ENCODE measurements at places on chromosomes 6 and 20.

DNA sequence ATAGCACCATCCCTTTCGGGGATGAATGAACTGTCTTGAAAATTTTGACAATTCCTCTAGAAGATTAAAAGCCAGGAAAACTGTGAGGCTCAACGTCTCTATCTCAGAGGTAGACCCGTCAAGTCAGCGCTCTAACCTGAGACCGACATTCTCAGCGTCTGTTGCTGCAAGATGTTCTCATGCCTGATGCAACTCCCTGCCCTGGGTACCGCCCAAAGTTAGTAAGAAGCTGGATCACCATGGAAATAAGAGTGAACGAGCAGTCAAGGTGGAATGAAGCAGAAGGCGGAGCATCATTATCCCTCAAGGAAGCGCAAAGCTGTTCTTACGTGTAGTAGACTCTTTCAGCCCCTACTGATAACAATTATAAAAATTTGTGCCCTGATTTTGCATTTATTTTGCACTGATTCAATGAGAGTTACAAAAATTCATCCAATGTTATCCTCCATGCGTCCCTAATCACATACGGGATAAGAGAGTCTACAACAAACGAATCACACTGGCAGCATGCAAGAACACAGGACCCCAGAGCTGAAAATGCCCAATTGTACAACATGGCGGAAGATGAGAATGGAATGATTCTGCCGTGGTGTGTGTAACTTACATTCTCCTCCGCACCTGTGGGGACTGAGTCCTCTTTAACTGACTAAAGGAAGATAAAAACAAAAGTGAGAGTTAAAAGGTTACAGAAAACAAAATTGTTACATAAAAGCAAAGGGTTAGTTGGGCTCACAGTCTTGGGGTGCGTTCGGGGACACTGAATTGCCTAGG lies 95.4 kb downstream of the BCAS1 start:
- no peak for DNase-seq

- no peak for DNase-seq
These were observed 68.5 kb downstream of the FOXC1 start for GRCh38 chr6:1678201-1678600.

DNA sequence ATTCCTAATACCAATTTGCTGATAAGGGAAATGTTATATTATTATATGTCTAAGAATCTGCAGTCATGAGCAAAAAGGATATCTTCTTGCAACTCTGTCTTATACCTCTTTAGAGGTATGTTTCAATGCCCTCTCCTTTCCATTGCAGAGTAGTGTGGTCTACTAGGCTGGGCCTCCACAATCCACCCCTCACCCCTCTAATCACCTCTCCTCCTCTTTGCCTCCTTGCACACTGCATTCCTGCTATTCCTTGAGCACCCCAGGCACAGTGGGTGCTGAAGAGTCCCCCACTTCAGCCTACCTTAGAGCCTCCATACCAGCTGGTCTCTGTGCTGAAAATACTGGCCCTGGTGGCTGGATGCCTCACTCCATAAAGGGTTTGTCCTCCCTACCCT lies 26.9 kb downstream of the ARMC2 start:
- DNase-seq = no peak

DNA sequence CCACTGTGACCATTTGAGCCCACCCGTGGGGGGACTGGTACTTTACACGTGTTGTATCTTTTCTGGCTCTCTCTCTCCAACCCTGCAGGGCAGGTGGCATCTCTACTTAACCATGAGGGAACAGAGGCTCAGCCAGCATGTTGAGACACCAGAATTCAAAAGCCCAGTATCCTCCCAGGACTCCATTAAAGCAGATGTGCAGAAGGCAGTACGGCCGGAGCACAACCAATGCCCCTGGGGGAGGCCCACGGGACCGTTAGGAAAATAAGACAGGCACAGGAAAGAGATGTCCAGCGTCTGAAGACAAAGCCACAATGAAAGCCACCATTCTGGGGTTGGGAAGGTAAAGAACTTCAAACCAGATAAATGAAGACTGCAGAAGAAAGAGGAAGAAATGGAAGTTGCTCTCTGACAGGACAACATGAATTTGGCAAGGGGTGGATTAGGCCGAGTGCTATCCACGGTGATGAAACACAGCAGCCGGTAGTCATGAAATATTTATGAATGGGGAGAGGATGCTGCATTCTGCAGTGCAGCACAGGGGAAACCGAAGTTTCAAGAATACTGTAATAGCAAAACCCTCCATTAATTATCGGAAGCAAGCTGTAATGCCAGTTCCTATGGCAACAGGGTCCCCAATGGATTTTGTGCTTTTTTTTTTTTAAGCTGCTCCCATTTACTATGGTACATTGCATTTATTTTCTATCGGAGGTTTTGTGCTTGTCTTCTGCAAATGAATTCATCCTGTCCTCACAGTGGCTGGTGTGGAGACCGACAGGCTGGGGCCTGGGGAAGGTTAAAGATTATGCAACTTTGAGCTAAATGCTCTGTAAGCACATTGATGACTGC lies 179.4 kb downstream of the NRN1 start:
- DNase-seq = no peak

- no peak for DNase-seq
These were observed at the start of gene ADGRF4 for GRCh38 chr6:47698342-47698787. TSS of gene ADGRF4 (plus strand) at chr6:47698580. CDS start at chr6:47707246, 8,666 bp downstream.

DNA sequence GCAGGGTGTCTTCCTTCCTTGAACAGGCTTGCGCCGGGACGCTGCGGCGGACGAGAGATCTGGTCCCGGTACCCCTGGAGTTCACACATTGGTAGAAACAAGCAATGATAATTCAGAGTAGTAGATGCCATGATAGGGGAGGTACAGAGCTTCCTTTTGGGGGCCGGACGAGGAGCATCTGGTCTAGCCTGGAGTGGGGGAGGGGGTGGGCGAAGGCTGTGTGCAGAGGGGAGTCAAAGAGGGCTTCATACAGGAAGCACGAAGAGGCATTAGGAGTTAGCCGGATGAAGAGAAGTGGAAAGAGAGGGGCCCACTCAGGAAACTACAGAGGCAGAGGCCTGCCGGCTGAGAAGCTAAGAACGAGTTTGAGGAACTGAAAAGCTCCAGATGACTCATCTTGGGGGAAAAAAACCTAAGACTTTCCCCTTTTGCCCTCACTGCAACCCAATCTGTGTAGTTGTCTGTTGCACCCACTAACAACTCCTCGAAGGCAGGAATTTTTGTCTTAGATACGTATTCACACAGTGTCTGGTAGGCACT lies 611 bp downstream of the CNPY3 start:
- DNase-seq = peak; percentile 43

- peak; percentile 70 for DNase-seq
These were observed 679 bp upstream of the LPIN3 start for GRCh38 chr20:41339957-41340326.

DNA sequence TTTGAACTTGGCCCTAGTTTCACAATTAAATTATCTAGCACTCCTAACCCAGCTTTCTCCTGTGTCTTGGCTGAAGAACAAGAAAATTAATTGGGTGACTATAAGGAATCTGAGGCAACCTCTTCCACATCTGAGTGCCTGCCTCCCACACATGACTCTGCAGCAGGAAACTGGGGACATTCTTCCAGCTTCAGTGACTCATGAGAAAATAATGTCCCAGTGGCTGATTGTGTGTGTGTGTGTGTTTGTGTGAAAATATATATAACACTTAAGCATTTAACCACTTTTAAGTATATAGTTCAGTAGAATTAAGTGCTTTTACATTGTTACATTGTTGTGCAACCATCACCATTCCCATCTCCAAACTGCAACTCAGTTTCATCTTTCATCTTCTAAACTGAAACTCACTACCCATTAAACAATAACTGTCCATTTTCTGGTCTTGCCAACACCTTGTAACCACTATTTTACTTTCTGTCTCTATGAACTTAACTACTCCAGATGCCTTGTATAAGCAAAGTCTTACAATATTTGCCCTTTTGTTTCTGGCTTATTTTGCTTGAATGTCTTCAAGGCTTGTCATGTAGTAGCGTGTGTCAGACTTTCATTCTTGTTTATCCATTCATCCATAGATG lies 8.7 kb downstream of the TRIM38 start:
- no peak for DNase-seq

DNA sequence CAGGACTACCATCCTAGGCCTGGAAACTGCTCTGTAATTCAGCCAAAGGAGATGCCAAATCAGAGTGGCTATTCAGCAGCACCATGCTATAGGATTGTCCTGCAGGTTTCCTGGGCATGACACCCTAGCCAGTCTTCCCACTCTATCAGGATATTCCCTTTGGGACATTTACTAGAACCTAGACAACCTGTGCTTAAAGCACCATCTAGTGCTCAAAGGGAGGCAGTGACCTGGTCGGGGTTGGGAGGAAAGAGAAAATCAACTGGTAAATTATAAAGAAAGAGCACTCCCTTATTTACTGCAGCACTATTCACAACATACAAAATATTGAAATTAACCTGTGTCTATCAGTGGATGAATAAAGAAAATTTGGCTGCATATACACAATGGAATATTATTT lies 67.2 kb upstream of the SMLR1 start:
- no peak for DNase-seq

DNA sequence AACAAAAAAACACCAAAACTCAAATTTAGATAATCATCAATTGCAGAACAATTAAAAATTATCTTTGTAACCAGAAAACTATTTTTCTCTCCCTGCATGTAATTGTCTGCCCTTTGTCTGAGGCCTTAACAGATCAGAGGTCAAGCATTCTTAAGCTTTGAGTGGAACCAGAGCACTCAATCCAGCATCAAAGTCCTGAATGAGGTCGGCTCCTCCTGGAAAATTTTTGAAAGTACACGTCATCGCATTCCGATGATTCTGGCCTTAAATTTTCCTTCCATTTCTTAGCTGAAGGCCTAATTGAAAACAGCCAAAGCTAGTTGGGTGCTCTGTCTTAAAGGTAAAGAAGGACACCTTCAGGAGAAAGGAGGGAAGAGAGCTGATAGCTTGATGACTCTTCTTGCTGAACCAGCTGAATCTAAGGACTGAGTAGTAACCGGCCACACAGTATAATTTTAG lies 510.2 kb upstream of the SULF2 start:
- DNase-seq = no peak

DNA sequence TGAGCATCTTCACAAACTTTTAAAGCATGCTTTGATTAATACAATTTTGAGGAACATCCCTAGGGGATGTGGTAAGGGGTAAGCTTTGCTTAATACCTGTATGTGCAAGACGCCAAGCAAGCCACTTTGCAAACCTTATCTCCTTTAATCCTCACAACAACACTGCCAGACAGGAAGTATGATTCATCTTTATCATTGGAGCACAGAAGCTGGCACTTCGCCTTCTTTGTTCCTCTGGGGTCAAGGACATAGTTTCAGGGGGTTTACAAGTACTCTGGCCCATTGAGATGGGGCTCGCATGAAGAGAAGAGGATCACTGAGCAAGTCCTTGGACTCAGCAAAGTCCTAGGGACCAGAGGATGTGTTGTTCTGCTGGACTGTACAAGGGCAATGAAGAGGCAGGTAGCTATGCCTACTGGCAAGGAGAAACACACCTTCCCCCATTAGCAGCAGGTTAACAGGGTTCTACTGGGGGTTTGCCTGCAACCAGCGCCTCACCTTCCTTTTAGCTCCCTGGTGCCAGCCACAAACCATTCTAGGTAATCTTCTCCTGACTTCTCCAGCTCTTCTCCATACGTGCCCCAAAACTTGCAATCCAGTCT lies 8.8 kb downstream of the TMEM244 start:
- no peak for DNase-seq

DNA sequence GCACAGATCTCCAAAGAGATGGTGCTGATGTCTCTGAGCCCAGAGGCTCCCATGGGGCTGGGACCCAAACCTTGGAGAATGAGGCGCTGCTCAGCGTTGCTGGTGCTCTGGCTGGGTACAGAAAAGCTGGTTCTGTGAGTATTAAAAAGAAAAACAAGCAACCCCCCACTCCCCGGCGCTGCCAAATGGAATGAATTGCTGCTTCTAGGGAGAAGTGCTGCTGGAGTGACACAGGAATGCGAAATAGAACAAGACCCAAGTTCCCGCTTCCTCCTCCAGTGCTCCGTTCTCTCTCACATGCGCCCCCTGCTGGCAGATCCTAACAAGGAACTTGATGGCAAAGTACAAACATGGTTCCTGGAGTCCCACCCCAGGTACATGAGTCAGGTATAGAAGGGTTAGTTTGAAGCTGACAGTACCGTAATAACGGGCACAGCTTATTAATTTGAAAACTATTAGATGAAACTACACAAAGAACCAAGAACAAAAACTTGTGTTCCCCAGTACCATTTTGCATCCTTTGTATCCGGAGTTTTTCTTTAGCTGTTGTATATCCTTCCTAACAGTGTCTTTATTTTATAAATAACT lies 2.1 kb upstream of the DDX27 start:
- DNase-seq = peak; percentile 92

DNA sequence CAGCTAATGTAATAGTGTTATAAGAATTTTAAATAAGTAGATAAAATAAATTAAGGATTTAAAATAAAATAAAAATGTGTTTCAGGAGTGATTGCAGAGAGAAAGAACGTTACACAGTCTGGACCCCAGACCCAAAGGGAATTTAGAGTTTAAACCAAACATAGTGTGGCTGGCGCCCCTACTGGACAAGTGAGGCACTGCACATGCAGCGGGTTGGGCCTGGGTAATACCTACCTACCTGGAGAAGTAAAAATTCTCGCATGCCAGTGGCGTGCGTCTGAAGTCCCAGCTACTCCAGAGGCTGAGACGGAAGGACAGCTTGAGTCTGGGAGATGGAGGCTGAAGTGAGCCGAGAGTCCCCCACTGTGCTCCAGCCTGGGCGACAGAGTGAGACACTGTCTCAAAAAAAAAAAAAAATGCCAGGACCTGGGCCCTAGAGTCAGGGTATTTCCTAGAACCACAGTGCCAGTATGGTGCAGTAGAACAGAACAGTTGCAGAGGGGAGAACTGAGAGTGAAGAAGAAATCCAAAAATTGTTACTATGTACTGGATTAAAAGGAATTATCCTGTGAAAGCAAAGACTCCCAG lies 71.4 kb upstream of the TCF21 start:
- no peak for DNase-seq

- DNase-seq = no peak
These were observed 495.0 kb upstream of the NRSN1 start for GRCh38 chr6:23630726-23631635.

GRCh38 chr20:64212755-64213154 lies 42.8 kb upstream of the PCMTD2 start:
- peak; percentile 48 for DNase-seq

DNA sequence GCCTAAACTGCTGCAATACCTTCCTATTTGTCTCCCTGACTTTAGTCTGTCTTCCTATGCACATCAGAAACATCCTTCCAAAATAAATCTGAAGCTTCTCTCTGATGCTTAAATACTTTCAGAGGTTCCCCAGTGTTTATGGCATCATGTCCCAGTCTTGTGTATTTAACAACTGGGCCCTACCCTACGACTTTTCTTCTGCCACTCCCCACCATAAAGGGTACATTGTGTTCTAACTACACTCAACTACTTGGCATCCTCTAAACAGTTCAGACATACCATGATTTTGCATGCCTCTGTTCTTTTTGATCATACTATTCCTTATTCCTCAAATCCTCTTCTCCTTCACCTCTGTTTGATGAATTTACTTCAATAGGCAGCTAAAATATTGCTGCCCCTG lies 143.0 kb upstream of the KCNK16 start:
- DNase-seq = no peak

GRCh38 chr6:68724060-68724459 lies 89.0 kb downstream of the ADGRB3 start:
- DNase-seq = no peak

GRCh38 chr20:19259141-19259591 lies 46.7 kb downstream of the SLC24A3 start:
- DNase-seq = no peak
